ENCODE measurements at places on chromosomes 16 and 17.

GRCh38 chr17:18028114-18028951, 10.6 kb downstream of the ATPAF2 start:
- no peaks in the 10 kb centered on the region for H3K27me3 ChIP-seq
- H3K36me3 ChIP-seq: peaks cover 3% of the 10 kb centered on the region
- no peak overlapping the region for H3K4me3 ChIP-seq
- DNase-seq: no peak
- H3K27ac ChIP-seq: no peak overlapping the region

DNA sequence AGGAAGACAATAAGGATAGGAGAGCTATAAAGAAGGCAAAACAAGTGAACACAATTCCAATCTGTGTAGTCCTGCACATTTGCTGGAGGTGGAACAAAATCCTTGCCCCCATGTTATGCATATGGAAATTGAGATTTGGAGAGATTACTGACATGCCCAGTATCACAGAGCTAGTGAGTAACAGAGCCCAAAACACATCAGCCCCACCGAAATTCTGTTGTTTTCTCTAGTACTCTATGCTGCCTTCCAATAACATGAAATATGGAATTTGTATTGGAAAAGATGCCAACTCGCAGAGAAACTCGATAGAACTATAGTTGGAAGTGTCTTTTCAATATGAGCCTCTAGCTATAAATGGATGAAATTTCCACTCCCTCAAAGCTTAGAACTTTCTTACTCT, 456.6 kb downstream of the CDH13 start:
- DNase-seq: no peak
- no peak overlapping the region for H3K27ac ChIP-seq
- H3K27me3 ChIP-seq: no peaks in the 10 kb centered on the region
- no peak overlapping the region for H3K4me3 ChIP-seq
- H3K4me1 ChIP-seq: no peaks in the 10 kb centered on the region

GRCh38 chr17:78144736-78145641, 1.2 kb upstream of the C17orf99 start:
- peaks cover 23% of the 10 kb centered on the region for H3K4me1 ChIP-seq
- H3K27ac ChIP-seq: peak overlapping the region; percentile 84
- no peak overlapping the region for H3K4me3 ChIP-seq
- H3K36me3 ChIP-seq: no peaks in the 10 kb centered on the region
- peak; percentile 84 for DNase-seq

GRCh38 chr17:51472670-51473205, 212.4 kb downstream of the UTP18 start:
- H3K4me1 ChIP-seq: no peaks in the 10 kb centered on the region
- no peak for DNase-seq
- H3K27me3 ChIP-seq: peaks cover 16% of the 10 kb centered on the region
- no peaks in the 10 kb centered on the region for H3K36me3 ChIP-seq
- no peak overlapping the region for H3K4me3 ChIP-seq

DNA sequence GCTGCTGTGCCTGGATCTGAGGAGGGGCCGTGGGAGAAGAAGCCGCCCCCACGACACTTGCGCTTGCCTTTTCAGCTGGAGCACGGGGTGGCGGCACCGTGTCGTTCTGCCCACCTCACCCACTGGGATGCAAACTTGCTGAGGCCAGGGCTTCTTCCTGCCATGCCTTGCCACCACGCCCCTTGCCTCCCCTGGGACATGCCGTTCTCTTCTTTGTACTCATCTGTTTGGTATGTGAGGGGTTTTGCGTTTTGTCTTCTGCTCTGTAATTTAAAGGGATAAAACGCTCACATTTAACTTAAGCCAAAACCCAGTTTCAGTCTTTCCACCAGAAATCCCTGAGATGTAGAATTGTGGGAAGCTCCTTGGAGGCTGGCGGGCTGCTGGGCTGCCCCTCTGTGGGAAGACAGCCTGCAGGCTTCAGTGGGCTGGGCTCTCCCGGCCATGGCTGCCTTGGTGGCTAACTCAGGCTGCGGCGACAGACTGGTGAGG, 180.2 kb downstream of the RPTOR start:
- H3K27ac ChIP-seq: peak overlapping the region; percentile 90
- no peaks in the 10 kb centered on the region for H3K27me3 ChIP-seq
- H3K4me3 ChIP-seq: peak overlapping the region; percentile 64

GRCh38 chr16:4700997-4701743, 7.8 kb downstream of the NUDT16L1 start:
- H3K4me1 ChIP-seq: no peaks in the 10 kb centered on the region
- peak; percentile 89 for DNase-seq
- peaks cover 18% of the 10 kb centered on the region for H3K36me3 ChIP-seq
- H3K4me3 ChIP-seq: no peak overlapping the region
- H3K27me3 ChIP-seq: no peaks in the 10 kb centered on the region
- no peak overlapping the region for H3K27ac ChIP-seq
